ENCODE measurements at places on chromosomes 5 and 9.

DNA sequence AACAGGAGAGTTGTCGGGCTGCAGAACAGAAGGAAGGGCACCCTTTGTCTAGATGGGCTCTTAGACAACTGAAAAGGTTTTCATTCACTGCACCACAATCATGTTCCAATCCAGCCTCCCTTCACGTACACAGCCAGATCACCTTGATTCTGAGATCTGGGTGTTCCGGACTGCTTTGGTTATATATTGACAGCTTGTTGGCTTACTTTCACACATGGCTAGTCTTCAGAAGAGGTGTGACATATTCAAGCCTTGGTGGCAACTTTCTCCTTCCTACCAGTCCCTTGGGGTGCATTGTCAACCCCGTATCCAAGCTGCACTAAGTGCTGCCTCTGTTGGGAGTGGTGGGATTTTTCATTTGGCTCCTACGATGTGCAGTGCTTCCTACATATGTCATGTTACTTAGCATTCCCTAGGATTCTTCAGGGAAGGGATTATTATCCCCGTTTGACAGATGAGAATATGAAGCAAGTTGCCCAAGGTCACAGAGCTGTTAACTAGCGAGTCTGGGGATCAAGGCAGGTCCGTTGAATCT is 100.6 kb downstream of the LIFR start:
- DNase-seq: no peak

DNA sequence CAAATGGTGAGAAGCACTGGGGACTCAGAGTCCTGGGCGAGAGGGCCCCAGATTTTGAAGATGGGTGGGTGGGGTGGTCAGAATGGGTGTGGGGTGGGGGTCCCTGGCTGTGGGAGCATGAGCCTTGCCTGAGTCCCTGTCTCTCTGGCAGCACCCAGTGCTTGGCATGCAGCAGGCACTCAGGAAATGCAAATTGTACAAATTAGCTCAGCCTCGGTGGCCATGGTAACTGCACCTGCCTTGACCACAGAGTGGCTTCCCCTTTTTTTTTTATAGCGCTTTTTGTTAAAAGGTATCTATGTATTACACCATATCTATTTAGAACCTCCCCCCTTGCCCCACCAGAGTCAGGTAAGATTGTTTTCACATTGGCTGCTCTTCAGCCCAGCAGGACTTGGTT is 19.2 kb upstream of the PITX1 start:
- DNase-seq: no peak

DNA sequence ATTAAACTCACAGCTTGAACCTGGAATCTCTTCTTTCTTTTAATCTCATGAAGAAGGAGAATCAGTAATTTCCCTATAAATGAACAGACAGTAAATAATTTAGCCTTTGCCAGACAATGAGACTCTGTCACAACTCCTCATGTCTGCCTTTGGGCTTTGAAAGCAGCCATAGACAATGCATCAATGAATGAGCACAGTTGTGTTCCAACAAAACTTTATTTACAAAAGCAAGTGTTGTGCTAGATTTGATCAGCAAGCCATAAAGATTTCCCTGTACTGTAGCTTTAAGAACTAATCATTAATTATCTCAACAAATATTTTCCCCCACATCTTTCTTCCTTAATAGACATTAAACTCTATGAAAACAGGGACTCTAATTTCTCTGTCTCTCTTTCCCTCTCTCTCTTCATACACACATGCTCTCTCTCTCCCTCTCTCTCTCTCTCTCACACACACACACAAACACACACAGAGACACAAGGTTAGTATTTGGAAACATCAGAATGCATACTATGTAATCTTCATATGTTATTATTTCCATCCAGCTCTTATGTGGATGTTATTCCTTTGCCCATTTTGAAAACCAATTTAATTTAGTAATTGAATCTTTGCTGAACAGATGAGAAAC is 1209.8 kb upstream of the CDH6 start:
- no peak for DNase-seq

- peak; percentile 56 for DNase-seq
Observed at GRCh38 chr9:121770415-121771273, 119.2 kb downstream of the DAB2IP start.

- DNase-seq: peak; percentile 14
Observed at GRCh38 chr5:80905405-80905804, 54.8 kb upstream of the RASGRF2 start.

DNA sequence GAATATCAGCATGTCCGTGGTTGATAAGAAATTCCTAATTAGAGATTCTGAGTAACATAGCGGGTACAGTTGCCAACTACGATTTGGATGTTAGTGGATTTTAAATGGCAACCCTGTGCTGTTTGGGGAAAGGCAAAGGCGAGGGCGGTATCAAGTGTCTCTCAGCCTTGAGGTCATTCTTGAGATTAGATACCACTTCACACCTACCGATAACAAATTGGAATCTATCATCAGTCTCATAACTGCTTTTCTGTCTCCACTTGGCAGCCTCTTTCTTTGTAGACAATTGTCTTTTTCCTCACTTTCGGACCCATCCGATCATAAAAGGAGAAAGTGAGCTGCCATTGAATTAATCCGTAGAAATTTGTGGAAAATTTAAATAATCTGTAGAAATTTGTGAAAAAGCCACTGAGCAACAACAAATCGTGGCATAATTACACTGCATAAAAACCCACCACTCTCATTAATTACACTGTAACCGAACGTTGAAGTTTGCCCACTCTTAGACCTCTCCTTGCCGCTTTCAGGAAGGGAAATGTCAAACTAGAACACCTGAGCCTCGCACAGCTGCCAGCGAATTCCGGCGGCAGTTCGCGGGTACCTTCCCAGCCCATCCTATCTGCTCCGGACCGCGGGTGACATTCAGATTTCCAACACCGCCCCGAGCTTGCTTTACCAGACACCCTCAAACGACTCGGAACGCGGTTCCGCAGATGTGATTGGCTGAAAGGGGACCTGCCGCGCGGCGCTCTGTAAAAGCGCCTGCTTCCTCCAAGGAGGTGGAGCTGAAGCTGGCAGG is 849 bp upstream of the RGMB start:
- DNase-seq: peak; percentile 92

DNA sequence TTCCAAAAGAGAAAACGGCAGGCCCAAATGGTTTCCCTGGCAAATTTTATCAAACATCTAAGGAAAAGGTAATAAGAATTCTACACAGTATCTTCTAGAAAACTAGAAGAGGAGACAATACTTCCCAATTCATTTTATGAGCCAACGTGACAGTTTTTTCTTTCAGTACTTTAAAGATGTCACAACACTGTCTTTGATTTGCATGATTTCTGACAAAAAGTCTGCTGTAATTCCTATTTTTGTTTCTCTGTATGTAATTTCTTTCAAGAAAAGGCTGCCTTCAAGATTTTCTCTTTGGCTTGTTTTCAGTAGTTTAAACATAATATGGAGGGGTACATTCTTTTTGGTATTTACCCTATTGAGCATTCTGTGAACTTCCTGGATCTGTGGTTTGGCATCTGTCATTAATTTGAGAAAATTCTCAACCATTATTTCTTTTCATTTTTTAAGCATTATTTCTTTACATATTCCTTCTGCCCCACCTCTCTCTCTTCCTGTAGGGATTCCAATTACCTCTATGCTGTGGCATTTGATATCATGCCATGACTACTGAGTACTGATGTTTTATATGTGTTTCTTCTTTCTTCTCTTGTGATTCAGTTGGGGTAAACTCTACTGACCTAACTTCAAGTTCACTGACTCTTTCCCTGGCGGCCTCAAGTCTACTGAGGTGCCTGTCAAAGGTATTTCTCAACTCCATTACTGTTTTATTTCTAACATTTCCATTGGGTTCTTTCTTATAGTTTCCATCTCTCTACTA is 32.2 kb downstream of the ANKS6 start:
- DNase-seq: no peak

DNA sequence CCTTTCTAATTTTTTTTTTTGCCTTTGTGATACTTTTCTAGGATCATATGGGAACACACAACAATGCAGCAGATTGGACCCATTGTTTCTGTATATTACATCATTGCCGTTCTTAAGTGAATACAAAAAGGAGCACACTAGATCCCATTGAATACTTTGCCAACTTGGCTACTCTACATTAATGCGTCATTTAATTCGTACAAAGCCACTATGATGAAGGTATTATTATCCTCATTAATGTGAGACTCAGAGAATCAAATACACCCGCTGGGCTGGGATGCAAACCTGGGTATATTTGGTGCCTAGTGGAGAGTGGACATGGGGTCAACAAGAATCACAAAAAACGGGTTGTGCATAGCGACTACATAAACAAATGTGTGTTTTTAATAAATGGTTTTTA is 31.9 kb downstream of the OR2K2 start:
- peak; percentile 21 for DNase-seq

GRCh38 chr5:140357726-140358093 is 2.3 kb upstream of the SLC4A9 start:
- DNase-seq: peak; percentile 89

DNA sequence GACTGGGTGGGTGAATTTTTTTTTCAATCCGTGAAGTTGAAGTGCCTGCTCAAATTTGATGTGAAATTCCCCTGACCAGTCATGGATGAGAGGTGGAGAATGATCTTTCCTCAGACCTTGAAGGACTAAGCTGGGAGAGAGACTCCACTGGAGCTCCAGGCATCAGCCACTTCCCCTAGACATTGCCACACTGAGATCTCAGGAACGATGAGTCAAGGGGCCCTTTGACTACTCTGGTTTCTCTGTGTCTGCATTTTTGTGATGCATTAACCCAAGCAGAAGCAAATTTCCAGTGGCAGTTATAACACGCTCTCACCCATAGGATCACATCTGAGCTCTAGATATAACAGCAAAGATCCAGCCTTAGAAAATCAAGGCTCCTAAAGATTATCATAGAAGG is 171.2 kb upstream of the KIF2A start:
- no peak for DNase-seq

DNA sequence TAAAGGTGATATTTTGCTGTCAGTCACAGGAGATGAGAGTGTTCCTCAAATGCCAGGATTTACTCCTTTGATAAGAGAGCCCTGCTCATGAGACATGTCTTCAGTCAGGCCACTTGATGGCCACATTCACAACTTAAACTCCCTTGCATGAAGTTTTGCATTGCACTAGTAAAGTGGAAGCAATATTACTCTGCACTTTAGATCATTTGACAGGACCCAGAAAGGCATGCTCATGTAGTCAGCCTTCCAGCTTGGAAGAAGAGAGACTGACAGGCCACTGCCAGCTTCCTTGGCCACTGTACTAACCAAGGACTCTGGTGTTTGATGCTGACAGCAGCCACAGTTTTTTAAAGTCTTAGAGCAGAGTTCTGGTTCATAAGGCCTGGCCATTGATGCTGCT is 42.6 kb downstream of the NPR3 start:
- peak; percentile 45 for DNase-seq

GRCh38 chr9:69207503-69207902 is 33.4 kb downstream of the TJP2 start:
- DNase-seq: no peak

DNA sequence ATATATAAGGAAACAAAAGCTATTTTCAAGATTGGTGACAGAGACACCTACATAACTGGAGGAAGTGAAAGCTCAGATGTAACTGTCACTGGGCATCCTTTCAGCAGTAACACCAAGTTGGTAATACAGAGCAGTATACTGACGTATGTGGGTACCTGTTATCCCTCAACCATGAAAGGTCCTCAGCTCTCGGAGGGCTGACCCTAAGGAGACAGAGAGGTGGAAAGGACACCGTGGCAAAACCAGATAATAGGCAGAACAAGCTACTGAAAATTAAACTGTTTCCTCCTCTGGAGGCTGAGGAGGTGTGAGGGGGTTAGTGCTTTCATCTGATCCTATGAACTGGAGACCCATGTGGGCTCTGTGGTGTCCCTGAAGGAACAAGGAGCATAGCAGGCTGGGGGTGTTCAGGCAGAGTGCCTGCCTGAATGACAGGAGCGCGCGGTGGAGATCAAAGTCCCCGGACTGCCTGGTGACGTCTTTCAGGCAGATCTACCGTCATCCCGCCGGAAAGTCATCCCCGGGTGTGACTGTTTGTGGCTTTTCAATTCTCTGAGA is 130.2 kb upstream of the FSTL4 start:
- DNase-seq: no peak

GRCh38 chr5:157497875-157498611 is 38.0 kb downstream of the NIPAL4 start:
- peak; percentile 27 for DNase-seq

DNA sequence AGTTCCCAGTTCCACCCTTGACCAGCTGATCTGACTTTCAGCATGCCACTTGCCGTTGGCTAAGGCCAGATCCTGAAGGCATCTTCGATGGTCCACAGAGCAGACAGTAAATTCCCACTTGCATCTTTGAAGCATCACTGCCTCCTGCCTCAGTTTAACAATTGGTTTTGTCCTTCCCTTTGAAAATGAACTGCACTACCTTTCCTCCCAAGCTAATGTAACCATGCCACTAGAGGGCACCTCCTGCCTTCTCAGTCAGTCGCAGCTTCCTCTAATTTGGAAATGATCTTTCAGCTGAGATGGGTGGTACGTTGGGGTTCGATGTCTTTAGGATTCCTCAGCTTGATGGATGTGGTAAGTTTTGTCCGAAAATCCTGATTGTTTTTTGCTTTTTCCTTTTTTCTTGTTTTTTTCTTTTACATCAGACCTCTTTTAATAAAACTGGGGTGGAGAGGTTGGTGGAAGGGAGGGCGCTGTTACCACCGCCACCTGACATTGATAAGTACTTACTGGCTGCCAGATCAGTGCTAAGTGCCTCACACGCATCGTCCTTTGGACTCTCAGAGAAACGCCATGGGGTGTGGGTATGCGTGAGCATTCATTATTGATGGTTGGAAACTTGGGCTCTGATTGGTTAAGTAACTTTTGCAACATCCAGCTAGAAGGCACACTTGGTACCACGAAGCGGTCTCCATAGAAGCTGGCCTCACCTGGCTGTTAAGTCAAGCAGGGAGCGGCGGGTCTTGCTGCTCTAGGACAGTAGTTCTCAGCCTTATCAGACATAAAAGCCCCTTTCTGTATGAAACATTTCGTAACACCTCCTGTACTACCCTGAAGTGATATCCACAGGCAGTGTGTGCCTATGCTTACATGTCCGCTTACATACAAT is 16.9 kb downstream of the PTTG1 start:
- DNase-seq: peak; percentile 76

- peak; percentile 99 for DNase-seq
Observed at GRCh38 chr5:126965061-126965475, 65.3 kb downstream of the MARCHF3 start.

GRCh38 chr9:97292200-97292599 is 15.3 kb upstream of the CCDC180 start:
- DNase-seq: no peak

DNA sequence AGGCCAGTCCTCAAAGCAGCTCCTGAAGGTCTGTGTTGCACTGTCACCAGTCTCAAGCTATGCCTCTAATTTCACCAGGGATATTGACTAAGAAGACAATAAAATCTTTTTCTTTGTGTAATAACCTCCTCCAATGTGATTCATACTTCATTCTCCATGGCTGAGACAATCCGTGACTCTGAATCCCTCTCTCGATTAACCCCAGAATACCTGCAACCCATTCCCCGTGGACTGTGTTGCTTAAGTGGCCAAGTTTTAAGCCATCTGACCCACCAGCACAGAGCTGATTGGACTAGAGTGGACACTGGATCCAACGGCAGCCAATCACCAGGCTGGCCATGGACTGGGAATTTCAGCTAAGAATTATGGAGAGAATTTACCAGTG is 5.4 kb upstream of the CCIN start:
- DNase-seq: peak; percentile 93

Data from cardiac fibroblast (primary cell).